Activated CD4-positive, alpha-beta memory T cell treated with anti-CD3 and anti-CD28 coated beads, Interleukin-2, amount 10 ng/mL, durations not matched to agents 7 days and 5 days (primary cell): ENCODE measurements at places on chromosomes 1 and 21. TPM values are rescaled to one million over a fixed set of nuclear protein-coding genes. Genes with fewer than 3 reads are reported as not detected.

The NHLH1 gene
- total RNA-seq: 0.40 TPM

The RHOU gene
- total RNA-seq: 4.5 TPM

The OR2T29 gene
- not detected for total RNA-seq

The RXFP4 gene
- total RNA-seq: not detected

The LRRC7 gene
- not detected for total RNA-seq

The MSH4 gene
- 0.25 TPM for total RNA-seq

The TMCC2 gene
- total RNA-seq: 1.8 TPM

The FCN3 gene
- not detected for total RNA-seq

The PADI4 gene
- not detected for total RNA-seq

The OPRD1 gene
- not detected for total RNA-seq

The MXRA8 gene
- total RNA-seq: 0.18 TPM

The GABPA gene
- 25.6 TPM for total RNA-seq

The RNPEP gene
- 41.1 TPM for total RNA-seq

The TRPM2 gene
- 14.8 TPM for total RNA-seq

The CCDC24 gene
- total RNA-seq: 2.2 TPM

The CSMD2 gene
- not detected for total RNA-seq

The SLAMF8 gene
- 0.15 TPM for total RNA-seq

The C1QTNF12 gene
- 4.2 TPM for total RNA-seq

The DARS2 gene
- total RNA-seq: 26.4 TPM

The EFNA3 gene
- total RNA-seq: 4.9 TPM

The FAM177B gene
- total RNA-seq: not detected

The FAM110D gene
- not detected for total RNA-seq

The ERI3 gene
- 21.4 TPM for total RNA-seq

The SH2D1B gene
- not detected for total RNA-seq

The GPX7 gene
- 21.2 TPM for total RNA-seq

The NBPF12 gene
- 16.0 TPM for total RNA-seq

The MYOM3 gene
- total RNA-seq: not detected

The G0S2 gene
- 7.3 TPM for total RNA-seq

The APOBEC4 gene
- not detected for total RNA-seq

The SEC16B gene
- total RNA-seq: not detected

The MTMR11 gene
- total RNA-seq: 19.2 TPM
